Left ventricle myocardium superior (tissue), 1 donor: ENCODE measurements at places on chromosomes 11 and 22.
A peak's percentile ranks its signal among the peaks of the same experiment; 100 is the strongest.

GRCh38 chr11:33802194-33802950, 28.1 kb upstream of the FBXO3 start:
- peak; percentile 57 for DNase-seq

DNA sequence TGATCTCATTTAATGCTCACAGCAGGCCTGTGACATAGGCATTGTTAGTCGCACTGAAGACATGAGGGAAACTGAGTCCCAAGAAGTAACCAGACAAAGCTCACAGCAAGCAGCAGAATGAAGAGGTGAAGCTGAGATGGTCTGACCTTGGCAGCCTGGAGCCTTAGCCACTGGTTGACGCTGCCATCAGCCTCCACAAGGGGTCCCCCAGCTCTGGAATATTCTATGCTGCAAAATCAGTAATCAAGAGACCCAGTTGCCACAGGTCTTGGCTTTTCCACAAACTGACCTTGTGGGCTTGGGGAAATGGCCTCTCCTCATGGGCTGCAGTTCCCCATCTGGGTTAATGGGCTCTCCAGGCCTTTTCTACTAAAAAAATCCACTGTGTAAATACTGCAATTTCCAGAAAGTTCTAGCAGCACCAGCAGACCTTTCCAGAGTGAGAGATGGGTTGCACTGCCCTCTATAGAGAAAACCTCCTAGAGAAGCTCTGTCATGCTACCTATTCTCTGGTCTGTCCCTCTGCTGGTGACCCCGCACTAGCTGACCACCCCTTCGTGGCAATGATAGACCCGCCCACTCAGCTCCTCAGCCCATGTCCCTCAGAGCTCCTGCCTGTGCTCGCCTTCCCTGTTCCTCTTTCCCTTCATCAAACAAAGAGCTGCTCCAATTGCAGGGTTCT, 22.6 kb upstream of the ISX start:
- DNase-seq = no peak

GRCh38 chr11:35079611-35080010, 59.4 kb upstream of the CD44 start:
- no peak for DNase-seq

- no peak for DNase-seq
Measured at GRCh38 chr22:36223504-36223903, 15.8 kb downstream of the APOL2 start.

- DNase-seq = no peak
Measured at GRCh38 chr11:27497284-27497866, 9.2 kb downstream of the LIN7C start.

DNA sequence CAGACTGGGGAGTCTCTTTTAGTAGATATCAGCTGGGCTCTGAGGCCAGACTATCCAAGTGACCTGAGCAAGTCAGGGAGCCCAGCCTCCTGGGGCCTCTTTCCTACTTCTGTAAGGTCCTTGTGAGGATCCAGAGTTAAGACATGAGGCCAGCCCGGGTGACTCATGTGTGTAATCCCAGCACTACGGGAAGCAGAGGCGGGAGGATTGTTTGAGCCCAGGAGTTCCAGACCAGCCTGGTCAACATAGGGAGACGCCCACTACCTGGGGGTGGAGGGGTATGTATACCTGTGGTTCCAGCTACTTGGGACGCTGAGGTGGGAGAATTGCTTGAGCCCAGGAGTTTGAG, 36.9 kb upstream of the POLA2 start:
- peak; percentile 48 for DNase-seq

- DNase-seq = no peak
Measured at GRCh38 chr11:75850787-75851186, 35.8 kb downstream of the UVRAG start.

DNA sequence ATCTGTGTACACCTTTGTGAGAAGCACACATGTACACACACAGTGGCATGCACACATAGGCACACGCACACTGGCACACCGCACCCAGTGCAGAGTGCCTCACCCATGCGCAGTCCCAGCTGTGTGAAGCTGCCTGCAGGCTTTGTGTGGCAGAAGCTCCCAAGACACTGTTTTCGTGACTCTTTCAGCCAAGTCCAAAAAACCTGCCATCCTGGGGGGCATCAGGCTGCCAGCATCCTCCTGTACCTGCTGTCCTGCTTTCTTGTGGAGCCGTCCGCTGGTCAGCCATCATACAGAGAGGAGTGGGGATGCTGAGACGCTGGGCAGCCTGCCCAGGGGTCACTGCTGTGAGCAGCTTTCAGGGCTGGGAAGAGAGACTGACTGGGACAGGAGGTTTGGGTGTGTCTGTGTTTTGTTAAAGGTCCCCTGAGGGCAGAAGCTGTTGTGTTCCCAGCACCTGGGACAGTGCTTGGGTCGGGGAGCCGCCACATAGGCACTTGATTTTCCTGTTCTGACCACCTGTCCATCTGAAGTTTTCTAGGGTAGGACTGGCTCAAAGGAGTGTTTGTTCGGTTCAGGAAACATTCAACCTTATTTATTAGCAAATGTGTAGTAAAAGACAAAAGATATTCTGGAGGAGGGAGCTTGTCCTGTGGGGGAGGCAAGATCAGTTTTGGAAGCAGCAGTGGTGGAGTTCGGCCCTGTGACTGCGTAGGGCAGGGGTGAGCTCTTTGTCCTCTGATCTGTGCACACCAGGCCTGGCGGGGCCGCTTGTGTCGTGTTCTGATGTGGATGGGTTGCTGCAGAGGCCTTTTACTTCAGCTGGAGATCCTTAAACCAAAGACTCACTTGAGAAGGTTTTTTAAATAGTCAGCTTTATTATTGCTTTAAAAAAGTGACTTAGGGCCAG, 29.7 kb downstream of the AP2A2 start:
- no peak for DNase-seq

DNA sequence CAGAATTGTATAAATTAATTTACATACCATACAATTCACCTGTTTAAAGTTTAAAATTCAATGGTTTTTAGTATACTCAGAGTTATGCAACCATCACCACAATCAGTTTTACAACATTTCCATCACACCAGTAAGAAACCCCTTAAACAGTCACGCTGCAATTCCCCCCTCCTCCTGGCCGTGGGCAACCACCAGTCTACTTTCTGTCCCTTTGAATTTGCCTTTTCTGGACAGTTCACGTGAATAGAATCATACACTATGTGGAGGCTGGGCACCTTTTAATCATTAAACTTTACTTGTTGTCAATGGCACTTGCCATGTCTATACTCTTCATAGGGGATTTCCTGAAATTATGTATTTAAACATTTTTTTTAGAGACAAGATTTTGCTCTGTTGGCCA, 20.1 kb upstream of the SWAP70 start:
- DNase-seq = no peak

- no peak for DNase-seq
Measured at GRCh38 chr11:130691581-130691980, 224.7 kb downstream of the SNX19 start.

GRCh38 chr11:106133529-106133928, 56.1 kb downstream of the AASDHPPT start:
- no peak for DNase-seq

DNA sequence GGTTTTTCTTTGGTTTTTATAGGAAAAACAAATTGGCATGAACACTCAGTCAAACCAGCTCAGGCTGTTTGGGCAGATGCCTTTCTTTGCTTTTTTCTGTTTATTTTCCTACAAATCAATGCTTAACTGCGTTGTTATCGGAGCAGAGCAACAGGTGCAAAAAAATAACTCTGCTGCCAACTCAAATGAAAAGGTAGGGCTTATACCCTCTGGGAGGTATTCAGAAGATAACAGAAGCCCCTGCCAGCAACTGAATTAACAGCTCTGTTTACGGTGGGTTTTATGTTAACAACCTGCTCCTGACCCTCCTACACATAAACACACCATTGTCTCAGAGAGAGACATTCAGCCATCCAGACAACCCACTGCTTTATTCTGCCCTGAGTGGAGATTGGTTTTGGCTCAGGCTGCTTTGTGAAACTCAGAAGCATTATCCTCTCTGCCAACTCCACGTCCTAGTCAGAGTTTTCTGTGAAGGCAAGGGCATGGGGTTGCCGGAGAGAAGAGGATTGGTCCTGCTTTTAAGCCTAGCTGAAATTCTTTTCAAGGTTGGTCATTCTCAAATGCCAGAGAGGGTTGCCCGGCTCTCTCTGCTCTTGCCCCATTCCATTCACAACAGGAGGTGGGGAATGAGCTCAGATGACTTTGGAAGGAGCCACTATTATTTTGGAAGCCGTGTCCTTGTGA, 11.4 kb downstream of the EHF start:
- DNase-seq = no peak

DNA sequence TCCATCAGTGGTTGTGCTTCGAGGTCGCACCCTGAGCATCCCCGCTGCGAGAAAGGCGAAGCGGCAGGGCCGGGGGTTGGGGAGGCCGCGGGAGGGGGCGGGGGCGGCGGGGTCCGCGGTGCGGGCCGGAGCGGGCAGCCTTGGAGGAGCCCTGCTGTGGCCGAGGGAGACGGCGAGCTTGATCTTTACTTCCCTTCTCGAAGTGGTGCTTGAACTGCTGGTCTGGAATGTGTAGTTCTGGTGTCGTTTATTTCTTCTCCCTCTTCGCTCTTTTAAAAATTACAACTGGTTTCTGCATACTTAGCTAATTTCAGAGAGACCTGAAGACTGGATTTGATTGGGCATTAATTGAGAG, 1.1 kb downstream of the APLP2 start:
- no peak for DNase-seq

- peak; percentile 71 for DNase-seq
Measured at GRCh38 chr11:45885274-45885920, at the start of gene MAPK8IP1. TSS of gene MAPK8IP1 (plus strand) at chr11:45885651. CDS start at chr11:45885821, 170 bp downstream.

DNA sequence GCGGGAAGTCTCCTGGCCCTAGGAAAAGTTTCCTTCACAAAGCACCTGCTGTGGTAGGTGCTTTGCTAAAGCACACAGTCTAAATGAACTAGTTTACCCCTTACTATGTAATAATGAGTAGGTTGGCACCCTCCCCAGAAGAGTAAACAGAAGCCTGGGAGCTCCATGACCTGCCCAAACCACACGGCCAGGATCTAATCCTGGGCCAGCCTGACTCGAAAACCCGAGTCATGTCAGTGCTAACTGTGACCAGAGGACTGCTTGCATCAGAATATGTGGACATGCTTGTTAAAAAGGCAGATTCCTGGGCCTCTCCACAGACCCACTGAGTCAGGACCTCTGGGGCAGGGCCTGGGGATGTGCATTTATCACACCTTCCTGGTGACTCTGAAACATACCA, 67.7 kb downstream of the PANX1 start:
- no peak for DNase-seq

DNA sequence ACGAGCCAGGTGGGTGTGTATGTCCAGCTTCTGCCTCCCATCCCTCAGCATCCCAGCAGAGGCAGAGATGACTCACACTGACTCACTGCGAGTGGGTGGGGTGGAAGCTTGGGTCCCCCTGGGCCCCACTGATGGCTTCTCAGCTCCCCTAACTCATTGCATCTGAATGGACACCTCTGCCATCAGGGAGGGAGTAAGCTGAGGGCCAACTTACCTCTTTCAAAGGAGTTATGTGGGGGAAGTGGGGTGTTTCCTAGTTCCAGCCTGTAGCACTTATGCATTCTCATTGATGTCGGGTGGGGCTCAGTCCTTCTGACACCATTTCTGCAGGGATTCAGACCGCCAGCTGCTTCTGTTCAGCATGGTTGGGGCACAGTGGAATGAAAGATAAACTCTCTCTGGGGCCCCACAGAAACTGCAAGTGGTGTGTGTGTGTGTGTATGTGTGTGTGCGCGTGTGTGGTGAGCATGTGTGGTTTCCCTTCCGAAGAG, 1425.8 kb downstream of the TBC1D22A start:
- DNase-seq = no peak

GRCh38 chr11:23313001-23313400, 452.7 kb upstream of the CCDC179 start:
- DNase-seq = no peak

GRCh38 chr11:106840146-106840545, 178.1 kb downstream of the GUCY1A2 start:
- DNase-seq = no peak

GRCh38 chr11:60242740-60243239, at the start of gene MS4A4E:
TSS of gene MS4A4E (minus strand) at chr11:60243137. CDS start at chr11:60230055, 13,082 bp downstream.
- DNase-seq = no peak

DNA sequence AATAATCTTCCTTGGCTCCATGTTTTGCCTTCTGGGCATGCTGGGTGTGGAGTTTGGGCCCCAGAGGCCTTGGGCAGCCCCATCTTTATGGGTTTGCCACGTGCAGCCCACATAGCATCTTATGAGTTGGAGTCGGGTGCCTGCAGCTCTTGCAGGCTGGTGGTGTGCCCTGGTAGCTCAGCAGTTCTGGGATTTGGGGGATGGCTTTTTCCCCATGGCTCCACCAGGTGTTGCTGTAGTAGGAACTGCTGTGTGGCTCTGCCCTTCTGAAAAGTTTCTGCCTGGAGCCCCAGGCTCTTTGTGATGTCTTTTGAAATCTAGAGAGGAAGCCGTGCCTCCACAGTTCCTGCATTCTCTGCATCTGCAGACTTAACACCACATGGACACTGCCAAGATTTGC, 16.8 kb downstream of the EED start:
- DNase-seq = no peak

- no peak for DNase-seq
Measured at GRCh38 chr11:85279267-85279666, 347.9 kb downstream of the DLG2 start.

DNA sequence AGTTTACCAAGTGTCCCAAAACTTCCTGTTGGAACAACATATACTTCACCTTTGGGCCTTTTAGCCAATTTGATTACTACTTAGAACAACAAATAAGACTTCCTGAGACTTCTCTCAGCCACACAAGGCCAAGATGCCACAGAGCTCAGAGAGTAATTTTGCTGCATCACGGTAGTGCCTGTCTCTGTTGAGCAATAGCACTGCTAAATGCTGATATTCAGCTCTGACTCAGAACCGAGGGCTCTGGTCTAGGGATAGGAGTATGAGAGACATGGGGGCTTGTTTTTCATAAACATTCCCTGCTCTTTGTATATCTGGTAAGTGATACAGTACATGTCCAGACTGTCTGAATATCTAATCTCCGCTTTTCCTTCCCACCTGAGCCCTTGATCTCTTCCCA, 260.4 kb upstream of the ARHGAP20 start:
- no peak for DNase-seq

GRCh38 chr11:134224710-134225664, 516 bp downstream of the VPS26B start:
- peak; percentile 81 for DNase-seq

DNA sequence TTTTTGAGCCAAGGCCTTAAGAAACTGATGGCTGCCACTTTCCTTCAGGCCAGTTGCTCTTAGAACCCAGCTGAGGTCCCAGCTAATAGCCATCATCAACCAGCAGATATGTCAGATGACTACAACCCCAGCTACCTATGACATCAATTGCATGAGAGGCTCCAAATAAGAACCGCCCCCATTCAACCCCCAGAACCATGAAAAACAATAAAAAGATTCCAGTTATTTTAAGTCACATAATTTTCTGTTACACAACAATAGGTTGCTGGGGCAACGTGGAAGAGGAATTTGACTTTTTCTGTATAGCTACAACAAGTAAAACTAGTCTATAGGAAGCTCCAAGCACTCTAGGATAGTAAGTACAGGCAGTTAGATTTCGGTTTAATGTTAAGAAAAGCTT, 216.3 kb upstream of the MTNR1B start:
- DNase-seq = no peak

- DNase-seq = no peak
Measured at GRCh38 chr11:68687986-68688385, 3.6 kb downstream of the GAL start.

- no peak for DNase-seq
Measured at GRCh38 chr22:29083933-29084591, 11.2 kb downstream of the KREMEN1 start.

- no peak for DNase-seq
Measured at GRCh38 chr22:35197886-35198285, 59.4 kb upstream of the HMGXB4 start.

- no peak for DNase-seq
Measured at GRCh38 chr22:39103431-39103830, 6.4 kb downstream of the APOBEC3H start.

GRCh38 chr11:95531116-95531515, 258.5 kb downstream of the FAM76B start:
- no peak for DNase-seq

- DNase-seq = no peak
Measured at GRCh38 chr11:74822170-74822569, 73.5 kb downstream of the RNF169 start.
